ENCODE measurements at places on chromosomes 6 and 20.
A peak's percentile ranks its signal among the peaks of the same experiment; 100 is the strongest.

DNA sequence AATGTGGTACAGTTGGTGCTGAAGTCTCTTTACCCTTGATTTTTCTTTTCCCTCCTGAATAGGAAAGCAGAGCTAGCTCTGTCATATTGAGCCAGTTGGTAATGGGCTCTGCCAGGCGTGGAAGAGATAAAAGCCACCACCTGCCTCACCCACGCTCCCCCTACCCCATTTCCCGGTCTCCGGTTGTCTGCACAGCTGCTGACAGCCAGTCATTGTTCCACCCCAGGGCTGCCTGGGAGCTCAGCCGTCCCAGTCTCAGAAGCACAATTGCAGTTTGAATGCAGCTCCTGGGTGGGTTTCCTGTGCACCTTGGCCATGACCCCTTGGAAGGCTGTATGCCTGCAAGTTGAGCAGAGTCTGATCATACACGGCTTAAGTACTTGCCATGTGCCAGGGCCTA lies 675.2 kb upstream of the FLRT3 start:
- no peak for DNase-seq

DNA sequence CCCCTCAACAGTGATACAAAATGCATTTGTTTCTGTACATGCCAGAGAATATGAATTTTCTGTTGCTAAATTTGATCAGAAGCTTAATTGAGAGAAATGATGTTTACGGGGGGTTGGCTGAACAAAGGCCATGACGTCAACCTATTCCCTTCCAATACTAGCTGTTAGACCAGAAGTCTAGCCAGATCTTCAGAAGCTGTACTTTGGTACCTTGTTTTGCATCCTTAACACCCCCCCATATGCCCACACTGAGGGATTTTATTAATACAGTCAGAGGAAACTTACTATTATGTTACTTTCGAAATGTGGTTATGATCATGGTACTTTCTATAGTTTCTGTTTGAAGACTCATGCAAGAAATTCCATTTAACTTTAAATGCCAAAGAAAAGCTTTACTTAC lies 3.1 kb downstream of the NCOA7 start:
- DNase-seq = no peak

GRCh38 chr6:22036699-22037098 lies 260.1 kb downstream of the PRL start:
- DNase-seq = no peak

DNA sequence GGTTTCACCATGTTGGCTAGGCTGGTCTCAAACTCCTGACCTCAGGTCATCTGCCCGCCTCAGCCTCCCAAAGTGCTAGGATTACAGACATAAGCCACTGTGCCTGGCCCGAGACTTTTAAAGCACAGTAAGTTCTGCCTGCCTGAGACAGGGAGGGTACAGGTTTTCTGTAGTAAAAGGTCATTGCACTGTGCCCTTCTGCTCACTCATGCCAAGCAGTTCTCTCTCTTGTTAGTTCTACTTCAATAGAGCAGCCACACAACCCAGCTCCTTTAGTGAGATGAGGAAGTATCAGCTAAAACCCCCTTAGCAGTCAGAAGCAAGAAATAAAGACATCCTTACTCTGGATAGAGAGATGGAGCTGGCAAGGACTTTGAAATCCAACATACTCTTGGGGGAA lies 52.4 kb upstream of the ARMH2 start:
- no peak for DNase-seq

GRCh38 chr6:17589406-17590096 lies 10.6 kb upstream of the FAM8A1 start:
- DNase-seq = peak; percentile 40

GRCh38 chr6:149028767-149029405 lies 282.1 kb downstream of the UST start:
- peak; percentile 83 for DNase-seq

GRCh38 chr6:14546036-14546435 lies 428.5 kb downstream of the CD83 start:
- no peak for DNase-seq

DNA sequence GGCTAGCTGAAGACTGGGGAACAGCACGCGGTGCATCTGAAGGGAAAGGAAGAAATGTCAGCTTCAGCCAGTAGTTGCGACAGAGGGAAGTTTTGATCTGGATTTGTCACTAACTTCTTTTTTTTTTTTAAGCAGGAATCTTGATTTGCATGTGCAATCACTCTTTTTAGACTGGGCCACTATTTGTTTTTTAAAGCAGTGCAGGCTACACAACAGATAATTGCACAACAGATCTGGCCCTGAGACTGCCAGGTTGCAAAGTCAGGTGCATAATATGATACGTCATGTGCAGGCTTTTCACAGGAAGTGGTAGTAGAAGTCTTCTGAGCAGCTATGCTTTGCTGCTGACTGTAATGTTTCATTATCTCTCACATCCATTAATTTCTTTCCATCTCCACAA lies 13.5 kb downstream of the PFDN4 start:
- no peak for DNase-seq

GRCh38 chr20:35347011-35347410 lies 54.8 kb upstream of the FAM83C start:
- DNase-seq = no peak

DNA sequence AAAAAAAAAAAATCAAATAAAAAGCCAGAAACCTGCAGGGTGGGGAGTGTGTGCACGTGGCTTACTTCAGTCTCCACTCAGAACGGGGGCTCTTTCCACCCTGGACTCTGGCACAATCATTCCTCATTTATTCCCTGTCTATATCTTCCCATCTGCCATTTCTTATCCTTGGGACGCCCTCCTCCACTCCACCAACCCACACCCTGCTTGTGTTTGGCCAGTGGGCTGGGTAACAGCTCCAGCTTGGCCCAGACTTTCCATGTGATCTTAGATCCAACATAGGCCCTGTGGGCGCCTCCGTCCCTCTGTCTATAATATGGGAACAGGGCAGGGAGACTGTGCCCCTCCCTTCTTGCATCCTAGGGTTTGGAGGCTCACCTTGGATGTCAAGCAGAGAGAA lies 68.1 kb downstream of the CD40 start:
- DNase-seq = no peak

- no peak for DNase-seq
Observed at GRCh38 chr6:46651816-46652215, 802 bp downstream of the CYP39A1 start.

- DNase-seq = no peak
Observed at GRCh38 chr6:53357576-53358360, 9.0 kb upstream of the ELOVL5 start.

DNA sequence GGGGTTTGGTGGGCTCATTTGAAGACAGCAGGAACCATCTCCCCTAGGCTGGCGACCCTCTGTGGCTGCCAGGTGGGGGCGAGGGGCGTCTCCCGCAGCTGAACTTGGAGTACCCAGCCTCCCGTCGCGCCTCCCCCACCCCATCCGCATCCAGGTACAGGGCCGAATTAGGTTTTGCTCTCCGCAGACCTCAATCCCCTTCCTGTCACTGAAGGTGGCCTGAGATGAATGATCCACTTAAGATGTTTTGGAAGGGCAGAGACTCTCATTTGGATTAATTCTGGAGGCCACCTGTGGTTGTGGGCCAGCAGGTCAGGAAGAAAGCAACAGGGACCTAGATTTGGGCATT lies 493 bp downstream of the CD83 start:
- DNase-seq = no peak

DNA sequence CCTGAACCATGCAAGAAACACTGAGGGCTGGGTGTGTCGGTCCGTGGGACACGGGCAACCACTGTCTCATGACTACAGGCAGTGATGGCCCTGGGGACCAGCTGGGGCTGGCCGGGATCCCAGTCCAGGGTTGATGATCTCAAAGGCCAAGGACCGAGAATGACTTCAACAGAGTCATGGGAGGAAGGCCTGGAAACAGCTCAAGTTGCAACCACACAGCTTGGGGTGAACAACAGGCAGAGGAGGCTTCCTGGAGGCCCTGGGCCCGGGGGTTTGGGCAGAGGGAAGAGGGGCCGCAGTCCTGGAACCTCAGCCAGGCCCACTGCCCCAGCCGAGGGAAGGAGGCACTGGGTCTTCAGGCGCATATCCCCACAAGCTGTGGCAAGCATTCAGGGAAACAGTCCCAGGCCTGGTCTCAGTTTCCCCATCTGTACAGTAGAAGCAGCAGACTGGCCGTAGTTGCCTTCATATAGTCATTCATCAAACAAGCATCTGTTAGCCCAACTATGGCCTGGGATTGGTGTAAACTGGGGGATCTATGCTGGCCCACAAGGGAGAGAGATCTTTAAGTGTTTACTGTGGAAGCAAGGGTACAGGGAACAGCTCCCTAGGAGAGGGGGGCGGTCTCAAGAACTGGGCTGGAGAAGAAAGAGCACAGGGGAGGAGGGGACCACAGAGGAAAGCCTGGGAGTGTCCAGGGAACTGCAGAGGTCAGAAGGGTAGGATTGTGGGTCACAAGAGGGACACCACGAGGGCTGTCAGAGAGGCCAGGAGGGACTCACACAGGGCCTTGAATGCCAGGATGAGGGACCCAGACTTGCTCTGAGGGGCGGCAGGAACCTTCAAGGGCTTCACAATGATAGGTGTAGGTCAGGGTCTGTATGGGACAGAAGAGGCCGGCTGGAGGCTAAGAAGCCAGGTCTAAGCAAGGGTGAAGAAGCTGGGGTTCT lies 2.1 kb downstream of the MYL9 start:
- no peak for DNase-seq

DNA sequence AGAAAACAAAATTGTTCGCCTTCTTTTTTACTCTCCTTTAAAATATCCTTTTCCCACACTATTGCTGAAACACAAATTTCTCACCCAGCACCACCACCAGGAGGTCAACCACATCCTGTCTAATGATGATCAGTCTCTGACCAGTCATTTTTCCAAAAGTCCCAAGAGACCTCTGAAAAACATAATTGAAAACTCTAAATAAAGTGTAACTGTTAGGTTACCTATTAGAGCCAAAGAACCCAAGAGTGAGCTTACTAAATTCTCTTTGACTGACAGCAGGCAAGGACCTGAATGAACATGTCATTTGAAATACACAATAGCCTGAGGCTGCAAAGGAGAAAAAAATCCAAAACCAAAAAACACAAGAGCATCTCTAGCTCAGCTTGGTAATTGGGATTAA lies 735.4 kb downstream of the CBLN4 start:
- DNase-seq = no peak

DNA sequence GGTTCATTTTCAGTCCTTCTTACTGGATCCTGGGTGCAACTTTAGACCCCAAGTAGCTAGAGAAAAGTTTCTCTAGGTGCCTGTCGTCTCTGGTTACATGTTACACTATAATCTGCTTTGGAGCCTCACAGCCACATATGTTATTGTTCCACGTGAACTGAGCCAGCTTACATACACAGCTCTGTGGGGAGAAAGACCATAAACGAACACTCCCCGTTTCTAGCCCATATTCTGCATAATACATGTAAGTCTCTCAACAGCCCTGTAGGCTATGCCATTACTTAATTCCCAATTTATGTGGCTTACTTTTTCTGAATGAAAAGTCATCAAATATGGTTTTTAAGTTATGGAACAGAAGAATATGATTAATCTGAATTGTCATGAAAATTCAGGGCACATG lies 233.8 kb downstream of the BCKDHB start:
- no peak for DNase-seq

DNA sequence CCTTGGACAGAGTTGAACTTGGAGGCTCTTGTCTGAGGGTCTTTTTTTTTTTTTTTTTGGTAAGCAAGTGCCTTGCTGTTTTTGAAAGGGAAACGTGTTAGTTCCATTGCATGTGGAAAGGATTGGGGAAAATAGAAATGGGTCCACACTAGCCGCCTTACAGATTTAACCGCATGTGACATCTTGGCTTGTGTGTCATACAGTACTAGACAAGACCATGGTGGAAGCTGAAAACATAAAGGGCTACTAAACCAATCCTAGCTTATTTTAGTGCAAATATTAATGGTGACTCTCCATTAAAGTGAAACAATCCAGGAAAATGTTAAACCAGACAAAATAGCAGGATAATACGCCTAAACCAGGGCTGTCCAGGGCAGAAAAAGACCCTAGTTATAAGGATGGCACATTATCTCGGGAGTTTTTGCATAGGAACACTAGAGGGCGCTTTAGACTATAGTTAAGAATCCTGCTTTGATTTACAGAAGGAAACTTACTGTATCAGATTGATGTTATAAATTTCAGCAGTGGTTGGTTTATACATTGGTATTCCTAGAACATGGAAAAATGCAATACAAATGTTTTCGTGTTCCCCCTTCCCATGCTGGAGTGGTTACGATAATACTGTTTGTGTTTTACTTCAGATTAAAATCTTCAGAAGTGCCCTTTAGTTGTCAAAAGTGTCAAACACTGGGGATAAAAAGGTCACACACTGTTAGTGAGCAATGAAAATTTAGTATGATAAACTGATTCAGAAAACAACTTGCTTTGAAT lies 59.8 kb upstream of the DEK start:
- peak; percentile 37 for DNase-seq

DNA sequence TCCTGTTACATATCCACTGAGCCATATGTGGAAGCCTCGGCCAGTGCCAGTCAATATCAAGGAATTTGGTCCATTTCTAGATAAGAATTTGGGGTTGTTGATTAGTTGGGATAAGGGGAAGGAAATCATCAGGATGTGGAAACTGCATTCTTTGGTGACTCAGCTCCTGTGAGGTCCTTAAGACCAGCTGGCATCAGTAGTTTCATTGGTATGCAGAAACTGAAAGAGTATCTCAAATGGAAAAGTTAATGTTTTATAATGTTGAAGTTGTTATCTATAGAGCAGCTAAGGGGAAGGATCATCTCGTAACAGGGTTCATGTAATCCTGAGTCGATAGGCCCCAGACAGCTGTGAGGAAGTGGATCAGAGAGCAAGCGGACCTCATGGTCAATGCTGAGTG lies 87.9 kb upstream of the PRND start:
- DNase-seq = no peak

DNA sequence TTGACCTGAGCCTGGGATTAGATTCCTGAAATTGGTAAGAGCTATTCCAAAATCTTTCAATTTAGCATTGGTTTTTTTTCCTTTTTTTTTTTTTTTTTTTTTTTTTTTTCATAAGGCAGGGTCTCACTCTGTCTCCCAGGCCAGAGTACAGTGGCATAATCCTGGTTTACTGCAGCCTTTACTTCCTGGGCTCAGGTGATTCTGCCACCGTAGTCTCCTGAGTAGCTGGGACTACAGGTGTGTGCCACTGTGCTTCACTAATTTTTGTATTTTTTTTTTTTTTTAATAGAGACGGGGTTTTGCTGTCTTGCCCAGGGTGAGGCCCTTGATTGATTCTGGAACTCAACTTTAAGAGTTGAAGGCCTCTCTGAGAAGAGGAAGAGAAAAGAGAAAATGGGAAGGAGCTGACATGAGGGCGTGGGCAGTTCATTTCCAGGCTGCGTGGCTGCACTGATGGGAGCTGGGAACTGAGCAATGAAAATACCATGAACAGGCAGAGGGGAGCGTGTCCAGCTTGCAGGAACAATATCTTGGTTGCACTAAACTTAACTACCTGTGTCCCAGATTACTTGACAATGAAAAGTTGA lies 24.6 kb downstream of the KDM1B start:
- DNase-seq = no peak

- no peak for DNase-seq
Observed at GRCh38 chr6:153150371-153150751, 19.3 kb upstream of the RGS17 start.

GRCh38 chr6:146347090-146347489 lies 196.5 kb upstream of the RAB32 start:
- no peak for DNase-seq

Data from CD4-positive, alpha-beta T cell treated with Interleukin-6 at 100 ng/mL for 8 hours (primary cell).